ENCODE measurements at places on chromosomes 12 and 14.
A peak's percentile ranks its signal among the peaks of the same experiment; 100 is the strongest.

DNA sequence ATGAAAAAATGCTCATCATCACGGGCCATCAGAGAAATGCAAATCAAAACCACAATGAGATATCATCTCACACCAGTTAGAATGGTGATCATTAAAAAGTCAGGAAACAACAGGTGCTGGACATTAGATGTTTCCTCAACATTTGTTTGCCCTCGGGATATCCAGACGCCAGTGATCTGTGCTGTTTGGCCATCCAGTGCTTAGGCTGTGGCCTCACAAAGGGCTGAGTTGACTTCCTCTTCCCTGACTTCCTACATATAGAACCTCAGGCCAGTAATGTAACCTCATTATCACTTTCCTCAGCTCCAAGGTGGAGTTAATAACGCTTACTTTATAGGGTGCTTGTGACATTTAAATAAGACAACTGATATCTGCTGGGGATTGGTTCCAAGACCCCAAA is 51.8 kb downstream of the SLC15A5 start:
- peak; percentile 75 for DNase-seq

- DNase-seq, result no peak
Measured at GRCh38 chr14:32085845-32086383, 8.8 kb downstream of the ARHGAP5 start.

DNA sequence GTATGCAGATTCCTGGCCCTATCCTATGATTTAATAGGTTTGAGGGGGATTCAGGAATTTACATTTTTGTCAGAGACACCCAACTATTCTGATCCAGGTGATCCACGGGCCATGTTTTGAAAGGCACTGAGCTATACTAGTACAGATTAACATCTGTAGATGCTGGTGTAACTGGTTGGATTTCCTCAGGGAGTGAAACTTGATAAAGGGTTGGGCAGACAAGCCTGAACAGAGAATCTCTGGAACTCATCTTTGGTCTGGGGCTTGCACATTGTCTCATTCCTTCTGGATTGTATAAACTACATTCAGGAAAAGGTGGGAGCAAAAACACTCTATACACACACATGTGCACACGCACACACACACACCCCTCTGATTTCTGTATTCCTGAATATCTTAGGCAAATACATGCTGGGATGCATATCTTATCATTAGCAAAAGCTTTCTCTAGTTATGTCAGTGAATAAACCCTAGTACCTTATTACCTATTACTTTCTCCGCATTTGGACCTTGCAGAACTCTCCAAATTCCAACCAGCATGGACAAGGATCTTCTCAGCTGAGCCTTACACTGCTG is 104.6 kb downstream of the SLC38A1 start:
- peak; percentile 26 for DNase-seq

DNA sequence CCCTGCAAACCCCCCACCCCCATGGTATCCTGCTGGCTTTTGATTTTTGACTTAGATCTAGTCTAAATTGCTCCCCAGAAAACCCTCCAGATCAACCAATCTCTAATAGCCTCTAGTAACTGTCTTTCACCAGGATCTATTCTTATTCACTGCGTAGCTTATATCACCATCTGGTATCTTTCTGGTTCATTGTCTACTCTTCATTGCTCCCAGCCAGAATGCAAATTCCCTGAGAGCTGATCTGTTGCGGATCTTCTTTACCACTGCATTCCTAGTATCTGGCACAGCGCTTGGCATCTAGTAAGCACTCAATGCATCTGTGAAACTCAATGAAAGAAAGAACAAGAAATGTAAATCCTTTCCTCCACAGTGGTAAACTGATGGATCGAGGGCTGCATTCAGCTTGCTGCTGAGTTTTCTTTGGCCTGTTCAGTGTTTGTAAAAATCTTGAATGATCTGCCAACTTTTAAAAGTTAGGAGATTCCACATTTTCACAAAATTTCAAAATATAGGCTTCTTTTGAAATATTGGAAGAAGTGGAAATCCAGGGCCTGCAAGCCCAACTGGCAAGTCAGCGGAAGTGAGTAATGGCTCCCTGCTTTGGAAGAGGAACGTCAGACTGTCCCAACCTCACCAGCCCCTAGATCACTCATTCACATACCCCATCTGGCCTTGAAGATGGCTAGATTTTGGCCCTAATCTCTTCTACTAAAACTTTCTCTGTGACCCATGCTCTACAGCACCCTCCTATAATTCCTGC is 274.2 kb downstream of the SSPN start:
- DNase-seq, result peak; percentile 58

GRCh38 chr12:21925296-21925913 is 15.8 kb downstream of the ABCC9 start:
- DNase-seq, result no peak

DNA sequence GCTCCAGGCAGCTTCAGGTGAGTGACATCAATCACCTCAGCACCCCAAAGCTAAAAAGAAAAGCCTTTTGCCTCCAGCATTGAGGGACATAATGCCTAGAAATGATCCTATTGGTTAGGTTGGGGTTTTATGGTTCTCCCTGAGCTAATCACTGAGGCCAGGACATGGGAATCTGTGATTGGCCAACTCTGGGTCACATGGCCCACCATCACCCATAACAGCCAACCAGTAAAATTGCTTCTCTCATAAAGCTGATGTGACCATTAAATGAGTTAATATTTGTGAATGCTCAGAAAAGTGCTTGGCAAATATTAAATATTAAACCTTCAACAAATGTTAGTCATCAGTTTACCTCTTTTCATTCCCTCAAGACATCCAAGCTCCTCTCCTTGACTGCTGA is 60.2 kb downstream of the TBX3 start:
- no peak for DNase-seq

DNA sequence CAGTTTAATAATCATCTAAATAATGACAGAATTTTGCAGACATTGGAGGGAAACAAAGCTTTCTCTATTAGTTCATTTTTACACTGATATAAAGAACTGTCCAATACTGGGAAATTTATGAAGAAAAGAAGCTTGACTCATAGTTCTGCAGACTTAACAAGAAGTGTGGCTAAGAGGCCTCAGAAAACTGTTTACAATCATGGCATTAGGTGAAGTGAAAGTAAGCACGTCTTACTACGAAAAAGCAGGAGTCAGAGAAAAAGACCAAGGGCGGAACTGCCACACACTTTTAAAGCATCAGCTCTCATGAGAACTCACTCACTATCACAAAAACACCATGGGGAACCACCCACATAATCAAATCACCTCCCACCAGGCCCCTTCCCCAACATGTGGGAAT is 804.4 kb downstream of the FLRT2 start:
- DNase-seq, result no peak

- no peak for DNase-seq
Measured at GRCh38 chr12:91857813-91858542, 287.7 kb downstream of the BTG1 start.

- DNase-seq, result no peak
Measured at GRCh38 chr12:71958457-71958856, 19.8 kb downstream of the TPH2 start.

DNA sequence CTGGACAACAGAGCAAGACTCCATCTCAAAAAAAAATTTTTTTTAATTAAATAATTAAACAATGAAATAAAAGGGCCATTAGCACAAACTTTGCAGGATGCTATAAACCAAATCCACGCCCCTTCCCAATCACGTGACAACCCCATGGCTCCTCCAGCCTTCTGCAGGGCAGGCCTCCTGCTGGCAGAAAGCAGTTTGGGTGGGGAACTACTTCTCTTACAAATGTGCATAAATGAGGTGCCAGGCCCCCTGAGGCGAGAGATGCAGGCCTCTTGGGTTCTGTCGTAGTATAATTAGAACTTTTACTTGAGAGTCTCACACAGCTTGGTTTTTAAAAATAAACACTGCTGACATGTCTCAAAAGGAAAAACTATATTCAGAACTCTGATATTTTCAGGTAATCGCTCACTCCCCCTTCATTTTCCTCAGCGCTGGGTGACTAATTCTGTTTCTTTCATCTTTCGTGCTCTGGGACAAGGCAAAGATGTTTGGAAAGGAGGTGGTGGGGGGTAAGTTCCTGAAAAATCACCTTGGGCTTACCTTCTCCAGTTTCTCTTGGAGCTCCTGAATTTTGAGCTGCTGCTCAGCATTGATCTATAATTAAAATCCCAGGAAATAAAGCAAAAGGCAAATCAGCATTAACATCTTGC is 101.7 kb downstream of the CIT start:
- DNase-seq, result no peak

GRCh38 chr14:101255765-101256125 is 305.6 kb upstream of the DIO3 start:
- DNase-seq, result no peak

GRCh38 chr12:7747246-7747645 is at the start of gene CLEC4C:
Gene CLEC4C, minus strand, starts transcription at chr12:7747375. Its CDS starts 27 bp downstream, at chr12:7747348.
- no peak for DNase-seq

GRCh38 chr12:124174451-124175348 is 120.2 kb upstream of the RFLNA start:
- no peak for DNase-seq

DNA sequence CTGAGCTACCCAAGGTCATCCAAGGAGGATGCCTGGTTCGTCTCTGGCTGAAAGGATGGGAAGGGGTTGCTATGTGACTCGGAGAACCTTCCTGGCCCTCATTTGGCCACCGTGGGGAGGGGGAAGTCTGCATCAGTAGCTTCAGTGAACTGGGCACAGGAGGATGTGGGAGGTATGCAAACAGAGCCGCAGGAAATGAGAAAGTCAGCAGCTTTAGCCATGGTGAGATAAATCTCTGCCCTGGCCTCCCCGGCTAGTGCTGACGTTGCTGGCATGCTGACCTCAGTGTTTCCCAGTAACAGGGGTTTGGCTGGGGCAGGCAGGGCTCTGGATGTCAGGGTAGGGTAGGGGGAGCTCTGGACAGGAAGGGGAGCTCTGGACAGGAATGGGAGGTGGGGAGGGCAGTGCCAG is 2.3 kb upstream of the CEBPE start:
- no peak for DNase-seq

- DNase-seq, result no peak
Measured at GRCh38 chr12:90441431-90441830, 513.5 kb downstream of the CCER1 start.

DNA sequence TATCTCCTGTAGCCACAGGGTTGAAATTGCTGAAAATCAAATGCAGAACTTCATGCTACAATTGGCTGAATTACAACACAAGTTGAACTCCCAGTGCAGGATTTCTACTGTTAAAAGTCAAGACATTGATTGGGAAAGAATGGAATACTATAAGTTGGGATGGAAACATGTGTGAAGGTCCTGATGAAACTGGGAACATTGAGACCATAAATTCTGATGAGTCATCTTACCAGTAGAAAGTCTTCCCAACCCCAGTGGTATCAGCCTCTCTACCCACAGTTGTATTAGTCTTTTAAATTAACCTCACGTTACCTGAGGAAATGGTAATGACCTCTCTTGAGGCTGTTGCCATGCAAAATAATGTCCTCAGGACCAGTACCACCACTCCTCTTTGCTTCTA is 27.4 kb upstream of the DYRK2 start:
- DNase-seq, result no peak

- DNase-seq, result no peak
Measured at GRCh38 chr14:51079085-51079484, 15.8 kb downstream of the TRIM9 start.

DNA sequence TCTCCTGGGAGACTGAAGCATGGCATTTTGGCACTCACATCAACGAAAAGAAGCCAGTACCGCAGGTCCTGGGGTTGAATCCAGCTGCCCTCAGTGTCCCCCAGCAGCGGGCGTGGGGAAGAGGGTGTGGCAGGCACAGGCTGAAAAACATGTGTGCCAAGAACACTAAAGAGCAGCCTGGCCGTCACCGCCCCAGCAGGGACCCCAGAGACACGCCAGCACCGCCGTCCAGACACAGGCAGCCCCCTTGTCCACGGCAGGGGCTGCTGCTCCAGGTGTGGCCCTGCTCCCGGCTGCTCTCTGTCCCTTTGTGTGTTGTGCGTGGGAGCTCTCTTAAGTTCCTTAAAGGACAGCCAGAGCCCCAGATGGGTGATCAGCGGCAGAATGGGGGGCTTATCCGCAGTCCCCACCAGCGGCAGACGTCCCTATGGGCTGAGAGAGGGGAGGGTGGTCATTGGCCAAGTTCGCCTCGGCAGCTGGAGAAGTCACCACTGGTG is 556 bp downstream of the PHETA1 start:
- DNase-seq, result peak; percentile 45

DNA sequence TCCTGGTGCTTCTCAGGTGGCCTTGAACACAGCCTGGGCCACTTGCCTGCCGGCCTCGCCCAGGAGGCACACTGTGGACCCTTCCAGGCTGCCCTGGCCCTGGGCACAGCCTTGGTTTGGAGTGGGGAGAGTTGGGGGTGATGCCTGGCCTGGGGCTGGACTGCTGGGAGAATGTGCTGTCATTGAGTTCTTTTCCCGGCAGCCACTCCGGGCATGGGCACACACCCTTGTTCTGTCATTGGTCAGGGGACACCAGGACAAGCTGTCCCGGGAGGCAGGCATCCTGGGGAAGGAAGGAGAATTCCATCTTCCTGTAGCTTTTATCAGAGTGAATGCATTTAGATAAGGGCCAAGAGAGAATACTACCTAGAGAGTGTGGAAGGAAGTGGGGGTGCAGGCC is 61.8 kb upstream of the RIN3 start:
- DNase-seq, result no peak

- DNase-seq, result no peak
Measured at GRCh38 chr14:60647837-60648248, 1.4 kb downstream of the SIX1 start.

- no peak for DNase-seq
Measured at GRCh38 chr12:5444520-5444919, 12.6 kb downstream of the NTF3 start.

GRCh38 chr14:99524091-99524661 is 43.0 kb downstream of the CCNK start:
- DNase-seq, result peak; percentile 73

DNA sequence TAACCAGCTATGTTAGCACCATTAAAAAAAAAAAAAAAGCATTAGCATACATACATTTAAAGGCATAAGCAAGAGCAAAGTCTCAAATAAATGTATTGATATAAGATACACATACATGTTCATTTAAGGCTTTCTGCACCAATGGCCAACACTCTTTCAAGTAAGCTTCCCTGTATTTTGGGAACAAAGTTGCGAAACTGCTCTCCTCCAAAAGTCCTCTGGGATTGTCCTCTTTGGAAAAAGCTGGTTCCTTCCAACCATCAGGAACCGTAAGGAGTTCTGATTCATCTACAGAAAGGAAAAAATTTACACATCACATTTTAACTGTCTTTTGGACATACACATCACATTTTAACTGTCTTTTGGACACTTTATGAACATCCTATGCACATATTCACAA is 3.2 kb downstream of the KRR1 start:
- no peak for DNase-seq

DNA sequence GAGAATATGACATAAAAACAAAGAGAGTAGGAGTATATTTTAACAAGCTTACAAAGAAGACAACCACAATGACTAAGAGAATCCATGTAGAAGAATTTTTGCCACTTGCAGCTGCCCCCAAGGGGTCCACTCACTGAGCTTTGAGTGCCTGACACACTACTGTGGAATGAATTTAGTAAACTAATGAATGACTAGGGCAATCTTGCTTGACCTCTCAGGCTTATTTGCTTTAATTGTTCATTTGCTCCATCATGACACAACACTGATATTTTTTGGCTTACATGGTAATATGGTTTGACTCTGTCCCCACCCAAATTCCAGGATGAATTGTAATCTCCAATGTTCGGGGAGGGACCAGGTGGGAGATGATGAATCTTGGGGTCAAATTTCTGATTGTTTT is 249.1 kb upstream of the FAR2 start:
- DNase-seq, result no peak

All from NCI-H526 (cell line).